Stimulated activated naive CD4-positive, alpha-beta T cell (primary cell): ENCODE measurements at places on chromosomes 11 and 22.

DNA sequence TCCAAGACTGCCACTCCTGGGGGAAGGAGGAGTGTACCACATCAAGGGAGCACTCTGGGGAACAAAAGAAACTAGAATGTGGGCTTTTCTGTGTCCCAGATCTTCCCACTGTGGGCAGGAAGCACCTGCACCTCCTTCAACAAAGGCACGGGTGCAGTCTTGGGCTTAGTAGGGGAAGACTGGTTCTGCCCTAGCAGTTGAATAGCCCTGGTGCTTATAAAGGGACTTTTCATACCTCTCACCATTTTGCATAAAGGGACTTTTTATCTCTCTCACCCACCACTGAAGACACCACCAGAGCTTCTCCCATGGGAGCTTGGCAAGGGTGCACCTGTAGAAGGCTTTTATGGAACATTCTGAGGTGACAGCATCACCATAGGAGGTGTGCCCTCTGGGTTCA, 65.8 kb upstream of the MS4A8 start:
- DNase-seq, result no peak

- peak; percentile 8 for DNase-seq
Measured at GRCh38 chr11:13384908-13385640, 77.9 kb downstream of the BTBD10 start.

GRCh38 chr11:67113231-67113721, 5.8 kb upstream of the KDM2A start:
- no peak for DNase-seq

GRCh38 chr11:74470526-74470925, 3.2 kb upstream of the KCNE3 start:
- no peak for DNase-seq

DNA sequence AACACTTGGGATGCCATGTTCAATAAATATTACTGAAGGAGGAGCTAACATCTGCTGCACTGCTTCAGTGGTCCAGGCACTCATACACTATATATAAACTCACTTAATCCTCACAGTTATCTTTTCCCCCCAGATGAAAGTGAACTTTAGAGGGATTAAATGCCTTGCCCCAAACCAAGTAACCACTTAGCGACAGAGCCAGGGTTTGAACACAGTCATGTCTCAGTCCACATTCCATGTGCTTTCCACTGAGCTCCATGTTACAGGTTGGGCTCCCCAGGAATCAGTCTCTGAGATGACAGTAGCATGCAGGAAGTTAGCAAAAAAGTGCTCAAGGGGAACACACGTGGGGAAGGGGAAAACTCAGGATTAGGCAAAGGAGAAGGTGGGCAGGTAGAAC, 59.3 kb downstream of the ENDOD1 start:
- DNase-seq, result no peak

DNA sequence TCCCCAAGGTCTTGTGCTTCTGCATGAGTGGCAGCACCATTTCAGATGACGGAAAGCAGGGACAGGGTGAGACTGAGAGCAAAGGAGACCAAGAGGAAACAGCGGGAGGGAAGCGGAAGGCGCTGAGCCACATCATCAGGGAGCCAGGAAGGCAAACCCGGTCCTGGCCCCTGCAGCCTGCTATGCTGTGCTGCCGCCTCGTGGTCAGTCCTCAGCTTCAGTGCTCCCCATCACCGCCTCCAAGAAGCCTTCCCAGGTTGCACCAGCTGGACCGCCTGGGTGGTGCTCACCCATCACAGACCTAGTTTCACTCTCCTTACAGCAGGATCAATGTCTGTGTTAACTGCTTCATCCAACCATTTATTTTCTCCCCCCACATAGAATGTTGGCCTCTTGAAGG, 73.0 kb upstream of the PHF21B start:
- DNase-seq, result no peak
